ENCODE measurements at places on chromosomes 7 and 10.

GRCh38 chr10:93821051-93821772 lies 63.5 kb downstream of the LGI1 start:
- no peak for DNase-seq

DNA sequence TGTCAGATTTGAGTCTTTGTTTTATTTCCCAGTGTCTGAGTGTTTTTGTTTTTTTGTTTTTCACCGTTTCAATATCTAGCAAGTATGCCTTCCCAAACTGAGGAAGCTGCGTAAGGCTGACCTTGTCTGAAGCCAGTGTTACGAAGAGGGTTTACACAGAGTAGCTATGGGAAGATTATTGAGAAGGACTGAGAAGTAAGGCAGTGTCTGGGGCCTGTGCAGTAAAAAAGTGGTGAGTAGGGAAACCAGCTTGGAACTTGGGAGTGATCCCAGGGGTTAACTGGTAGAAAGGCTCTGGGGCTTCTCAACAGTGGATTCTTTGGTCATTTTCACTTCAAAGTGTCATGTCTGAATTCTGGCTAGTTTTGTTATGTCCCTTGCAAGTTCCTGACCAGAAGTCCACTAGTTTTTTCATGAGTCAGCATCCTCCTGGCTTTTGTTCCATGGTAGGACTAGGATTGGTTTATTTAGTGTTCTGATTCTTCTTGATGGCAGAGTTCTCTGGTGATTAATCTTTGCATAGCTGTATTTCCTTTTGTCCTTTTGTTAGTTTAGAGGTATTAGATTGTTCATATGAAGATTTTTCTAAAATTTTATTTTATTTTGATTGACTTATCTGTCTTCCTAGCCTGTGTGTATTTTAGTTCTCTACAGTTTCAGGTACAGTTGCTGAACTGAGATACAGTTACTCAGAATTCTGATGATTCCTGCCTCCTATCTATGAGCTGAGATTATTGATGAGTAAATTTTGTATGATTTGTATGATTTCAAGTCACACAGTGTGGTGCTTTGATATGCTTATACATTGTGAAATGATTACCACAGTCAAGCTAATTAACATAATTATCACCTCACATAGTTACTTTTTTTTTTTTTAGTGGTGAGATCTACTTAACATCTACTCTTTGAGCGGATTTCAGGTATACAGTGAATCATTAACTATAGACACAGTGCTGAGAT lies 19.0 kb downstream of the GARS1 start:
- DNase-seq: no peak

- no peak for DNase-seq
These were observed 214.3 kb downstream of the WDR37 start for GRCh38 chr10:1270490-1270889.

GRCh38 chr10:71282323-71282680 lies 36.8 kb upstream of the SLC29A3 start:
- DNase-seq: no peak

GRCh38 chr7:135645296-135645904 lies 16.9 kb upstream of the STMP1 start:
- DNase-seq: peak; percentile 57

- no peak for DNase-seq
These were observed 2.6 kb upstream of the ZNF503 start for GRCh38 chr10:75403939-75404814.

- DNase-seq: no peak
These were observed 12.9 kb downstream of the C10orf67 start for GRCh38 chr10:23331567-23332301.

GRCh38 chr10:71971769-71972555 lies 7.8 kb downstream of the CHST3 start:
- DNase-seq: no peak

GRCh38 chr7:139119486-139119849 lies 9.9 kb upstream of the ZC3HAV1 start:
- DNase-seq: no peak

DNA sequence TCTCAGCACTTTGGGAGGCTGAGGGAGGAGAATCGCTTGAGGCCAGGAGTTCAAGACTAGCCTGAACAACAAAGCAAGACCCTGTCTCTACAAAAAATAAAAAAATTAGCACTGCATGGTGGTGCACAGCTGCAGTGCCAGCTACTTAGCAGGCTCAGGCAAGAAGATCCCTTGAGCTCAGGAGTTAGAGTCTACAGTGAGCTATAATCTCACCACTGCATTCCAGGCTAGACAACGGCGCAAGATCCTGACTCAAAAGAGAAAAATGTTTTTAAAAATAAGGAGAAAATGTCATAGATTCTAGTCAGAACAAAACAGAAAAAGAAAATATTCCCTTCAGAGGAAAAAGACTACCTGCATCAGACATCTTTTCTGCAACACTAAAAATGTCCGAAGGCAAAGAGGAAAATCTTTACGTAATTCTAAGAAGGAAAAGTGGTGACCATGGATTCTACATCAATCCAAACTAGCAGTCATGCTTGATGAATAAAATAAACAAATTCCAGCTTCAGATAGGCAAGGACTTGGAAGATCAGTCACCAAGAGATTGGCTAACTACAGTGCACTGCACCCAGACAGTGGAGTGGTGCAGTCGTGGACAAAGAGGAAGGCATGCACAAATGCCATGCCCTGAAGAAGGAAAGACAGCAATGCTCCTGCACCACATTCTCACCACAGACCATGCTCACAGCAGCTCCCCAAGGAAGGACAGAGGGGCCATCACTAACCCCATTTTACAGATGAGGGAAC lies 54.3 kb downstream of the ERCC6 start:
- DNase-seq: no peak

GRCh38 chr7:16836481-16836880 lies 31.7 kb upstream of the AGR2 start:
- no peak for DNase-seq

GRCh38 chr10:68188835-68189234 lies 43.1 kb downstream of the ATOH7 start:
- no peak for DNase-seq

- DNase-seq: no peak
These were observed 419.0 kb upstream of the GALNT17 start for GRCh38 chr7:70712942-70713341.

- peak; percentile 91 for DNase-seq
These were observed 22.3 kb downstream of the IMPDH1 start for GRCh38 chr7:128387216-128388144.

DNA sequence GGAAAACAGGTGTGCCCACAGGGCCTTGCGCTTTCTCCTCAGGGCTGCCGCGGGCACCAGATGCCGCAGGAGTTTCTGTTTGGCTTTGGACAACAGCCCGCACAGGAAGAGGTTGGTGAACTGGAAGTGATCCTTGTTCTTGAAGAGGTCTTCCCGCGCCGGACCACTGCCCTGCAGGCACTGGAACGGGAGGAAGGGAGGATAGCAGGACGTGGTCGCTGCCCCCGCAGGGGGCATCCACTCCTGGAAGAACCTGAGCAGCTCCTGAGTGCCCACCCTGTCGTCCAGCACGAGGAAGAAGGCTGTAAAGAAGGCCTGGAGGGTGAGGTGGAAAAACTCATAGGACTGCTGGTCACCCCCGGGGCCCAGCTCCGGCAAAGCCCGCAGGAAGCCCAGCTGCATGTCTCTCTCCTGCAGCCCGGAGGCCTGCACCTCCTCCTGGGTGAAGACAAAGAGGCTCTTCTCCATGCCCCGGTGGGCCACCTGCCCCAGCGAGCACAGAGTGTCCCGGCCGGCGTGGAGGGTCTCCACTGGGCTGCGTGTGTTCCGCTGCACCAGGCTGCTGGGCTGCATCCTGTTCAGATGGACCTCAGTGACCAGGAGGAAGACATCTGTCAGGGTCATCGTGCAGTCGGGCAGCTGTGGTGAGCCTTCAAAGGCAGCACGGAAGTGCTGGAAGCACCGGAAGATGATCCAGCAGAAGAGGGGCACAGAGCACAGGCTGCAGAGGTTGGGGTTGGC lies 26.9 kb downstream of the NOD1 start:
- DNase-seq: no peak

DNA sequence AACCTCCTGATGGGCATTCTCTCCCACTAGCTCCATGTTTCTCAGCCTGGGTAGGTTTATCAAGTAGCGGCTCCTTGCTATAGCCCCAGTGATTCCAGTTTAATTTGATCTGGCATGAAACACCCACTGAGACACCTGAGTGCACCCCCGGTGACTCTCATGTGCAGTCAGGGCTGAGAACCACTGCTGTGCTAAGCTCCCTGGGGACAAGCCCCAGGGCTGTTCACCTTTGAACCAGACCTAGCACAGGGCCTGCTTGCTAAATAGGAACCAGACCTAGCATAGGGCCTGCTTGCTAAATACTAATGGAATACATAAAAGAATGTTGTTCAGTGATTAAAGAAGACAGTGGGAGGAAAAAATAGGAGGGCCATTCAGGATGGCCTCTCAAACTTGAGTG lies 167.6 kb downstream of the JAZF1 start:
- DNase-seq: no peak

DNA sequence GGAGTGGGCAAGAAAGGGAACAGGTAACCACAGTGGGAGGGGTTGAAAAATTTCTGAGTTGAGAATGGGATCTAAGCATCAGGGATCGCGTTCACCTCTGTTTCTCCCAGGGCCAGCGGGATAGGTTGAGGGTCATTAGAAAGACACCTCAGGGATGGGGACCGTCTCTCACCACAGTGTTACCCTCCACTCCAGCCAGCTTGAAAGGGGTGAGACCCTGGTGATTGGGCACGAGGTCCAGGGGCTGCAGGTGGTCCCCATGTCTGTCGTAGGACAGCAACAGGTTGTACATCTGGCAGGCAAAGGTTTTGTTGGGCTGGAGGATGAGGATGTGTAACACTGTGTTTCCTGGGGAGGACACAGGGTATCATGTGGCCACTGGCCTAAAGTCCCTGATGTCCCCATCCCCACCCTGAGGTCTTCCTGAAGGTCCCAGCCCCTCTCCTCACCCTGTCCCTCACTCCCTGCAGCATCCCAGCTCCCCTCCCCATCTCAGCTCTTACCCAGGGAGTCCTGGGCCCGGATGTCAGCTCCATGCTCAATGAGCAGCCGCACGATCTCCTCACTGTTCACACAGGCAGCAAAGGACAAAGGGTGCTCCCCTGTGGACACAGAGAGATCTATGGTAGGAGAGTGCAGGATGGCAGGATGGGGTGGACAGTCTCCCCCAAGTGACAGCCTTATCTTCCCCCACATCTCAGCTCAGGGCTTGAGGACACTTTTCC lies 9.1 kb downstream of the TRPV6 start:
- DNase-seq: no peak

DNA sequence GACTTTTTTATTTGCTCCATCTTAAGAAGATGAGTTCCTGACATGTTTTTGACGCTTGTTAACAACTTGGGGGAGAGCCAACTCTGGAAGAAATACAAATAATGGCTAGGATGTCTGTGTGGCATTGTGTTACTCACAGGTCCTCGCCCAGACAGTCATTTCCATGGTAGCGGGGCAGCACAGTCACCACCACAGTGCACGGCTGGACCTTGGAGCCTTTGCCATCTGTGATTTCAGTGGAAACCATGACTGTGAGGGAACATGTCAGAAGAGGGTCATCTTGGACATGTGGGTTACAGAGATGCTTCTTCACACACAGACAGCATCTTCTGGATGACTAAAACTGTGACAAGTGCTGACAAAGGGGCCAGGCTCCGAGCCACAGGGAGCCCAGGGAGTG lies 74.5 kb downstream of the PKD1L1 start:
- no peak for DNase-seq

DNA sequence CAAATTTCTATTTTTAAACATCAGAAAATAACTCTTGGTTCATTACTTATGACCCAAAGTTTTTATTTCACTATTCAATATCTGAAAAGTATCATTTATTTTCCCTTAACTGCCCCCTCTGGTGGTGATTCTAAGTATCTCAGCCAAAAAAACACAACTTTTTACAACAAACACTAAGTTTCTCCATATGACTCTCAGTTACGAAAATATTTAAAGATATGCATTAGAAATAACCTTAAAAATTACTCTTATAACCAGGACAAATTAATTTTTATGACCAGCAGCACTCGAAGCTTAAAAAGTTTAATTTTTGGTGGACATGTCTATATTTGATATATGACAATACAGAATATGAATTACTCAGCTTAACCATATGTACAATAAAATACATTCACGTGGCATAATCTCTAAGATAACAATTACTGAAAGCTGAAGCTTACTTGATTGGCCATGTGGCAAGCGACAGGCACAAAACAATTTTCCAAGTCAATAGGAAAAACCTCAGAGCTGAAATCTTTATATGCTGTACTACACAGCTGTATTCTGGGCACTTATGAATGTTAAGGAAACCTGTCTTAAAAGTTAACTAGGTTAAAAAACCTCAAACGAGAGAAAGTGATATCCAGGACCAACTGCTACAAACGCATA lies 2.3 kb downstream of the HNRNPA2B1 start:
- no peak for DNase-seq

DNA sequence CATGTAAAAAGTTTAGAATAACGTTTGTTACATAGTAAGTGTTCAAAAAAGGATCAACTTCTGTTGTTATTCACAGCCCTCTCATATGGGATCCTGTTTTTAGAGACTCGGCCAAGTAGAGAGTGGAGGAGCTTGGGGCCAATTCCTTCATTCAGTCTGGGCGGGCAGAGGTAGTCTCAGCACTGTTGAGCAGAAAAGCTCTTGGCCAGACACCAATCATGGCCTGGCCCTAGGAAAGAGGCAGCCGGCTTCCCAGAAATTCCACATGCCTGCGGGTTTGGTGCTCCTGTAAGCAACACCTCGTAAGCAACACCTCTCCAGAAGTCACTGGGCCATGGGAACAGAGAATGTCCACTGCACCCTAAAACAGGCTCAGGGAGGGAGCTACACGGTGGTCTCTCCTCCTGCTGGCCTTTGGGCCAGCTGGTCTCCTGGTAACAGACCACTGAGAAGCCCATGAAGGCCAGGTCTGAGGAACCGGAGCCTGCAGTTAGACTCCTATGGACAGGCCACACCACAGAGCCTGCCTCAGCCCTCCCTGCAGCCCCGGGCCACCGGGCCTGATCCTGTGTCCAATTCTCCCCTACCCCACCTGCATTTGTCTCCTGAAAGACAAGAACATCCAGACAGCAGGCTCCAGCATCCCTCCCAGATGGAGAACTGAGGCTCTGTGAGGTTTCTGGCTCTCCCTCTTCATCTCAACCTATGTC lies 149.1 kb downstream of the GRID1 start:
- no peak for DNase-seq

DNA sequence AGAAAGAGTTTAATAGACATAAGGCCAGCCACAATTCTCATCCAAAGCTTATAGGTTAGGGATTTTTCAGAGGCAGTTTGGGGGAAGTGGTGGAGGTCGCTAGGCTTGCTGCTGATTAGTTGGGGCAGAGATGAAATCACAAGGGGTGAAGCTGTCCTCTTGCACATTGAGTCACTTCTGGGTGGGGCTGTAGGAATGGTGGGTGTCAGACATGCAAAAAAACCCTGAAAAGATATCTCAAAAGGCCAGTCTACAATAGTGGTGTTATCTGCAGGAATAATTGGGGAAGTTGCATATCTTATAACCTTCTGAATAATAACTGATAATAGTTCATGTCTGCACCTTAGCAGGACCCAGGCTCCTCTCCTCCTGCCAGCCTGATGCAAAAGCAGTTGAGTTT lies 2.1 kb downstream of the FAM24B start:
- no peak for DNase-seq

DNA sequence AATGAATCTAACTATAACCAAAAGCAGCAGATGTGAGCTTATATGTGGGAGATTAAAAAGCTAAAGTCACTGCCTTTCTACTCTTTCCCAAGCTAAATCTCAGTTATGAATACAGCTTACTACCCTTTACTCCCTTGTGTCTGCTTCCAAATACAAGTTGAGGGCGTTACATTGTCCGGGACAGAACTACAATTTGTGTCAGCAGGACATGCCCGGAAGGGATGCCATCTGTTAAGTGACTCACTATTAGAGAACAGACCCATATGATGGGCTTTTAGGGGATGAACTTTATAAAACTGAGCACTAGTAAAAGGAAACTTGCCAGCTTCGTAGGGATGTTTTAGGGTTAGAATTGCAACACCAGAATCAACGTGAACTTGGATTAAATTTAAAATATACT lies 299.7 kb upstream of the CSTF2T start:
- DNase-seq: no peak
